Lung (tissue), 17 donors: ENCODE measurements at places on chromosomes 7 and 10.

DNA sequence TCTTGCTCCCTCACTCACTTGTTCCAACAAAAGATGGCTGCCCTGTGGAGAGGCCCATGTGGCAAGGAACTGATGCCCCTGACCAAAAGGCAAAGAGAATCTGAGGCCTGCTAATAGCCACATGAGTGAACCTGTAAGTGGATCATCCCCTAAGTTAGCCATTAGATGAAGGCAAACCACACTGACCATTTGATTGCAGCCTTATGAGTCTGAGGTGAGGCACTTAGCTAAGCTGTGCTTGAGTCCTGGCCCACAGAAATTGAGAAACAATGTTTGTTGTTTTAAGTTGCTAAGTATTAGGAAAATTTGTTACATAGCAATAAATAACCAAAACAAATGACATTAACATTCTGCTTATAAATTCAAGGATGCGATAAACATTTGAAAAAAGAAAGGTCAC is 100.1 kb upstream of the BET1 start:
- DNase-seq: no peak

DNA sequence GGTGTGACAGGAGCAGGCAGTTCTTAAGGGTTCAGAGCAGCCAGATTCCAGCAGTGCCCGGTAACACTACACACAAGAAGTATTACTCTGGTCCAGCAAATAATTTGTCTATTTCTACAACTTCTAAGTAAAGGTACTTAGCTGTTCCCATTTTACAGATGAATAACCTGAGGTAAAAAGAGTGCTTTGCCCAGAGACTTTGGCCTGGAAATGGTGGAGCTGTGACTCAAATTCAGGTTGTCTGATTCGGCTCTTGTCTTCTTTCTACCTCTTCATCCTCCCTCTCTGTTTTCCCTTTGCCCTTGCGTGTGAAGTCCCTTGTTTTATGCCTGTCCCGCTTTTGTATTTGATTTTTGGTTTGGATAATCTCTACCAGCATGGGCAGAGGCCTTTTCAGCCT is 17.1 kb downstream of the SFRP5 start:
- no peak for DNase-seq

DNA sequence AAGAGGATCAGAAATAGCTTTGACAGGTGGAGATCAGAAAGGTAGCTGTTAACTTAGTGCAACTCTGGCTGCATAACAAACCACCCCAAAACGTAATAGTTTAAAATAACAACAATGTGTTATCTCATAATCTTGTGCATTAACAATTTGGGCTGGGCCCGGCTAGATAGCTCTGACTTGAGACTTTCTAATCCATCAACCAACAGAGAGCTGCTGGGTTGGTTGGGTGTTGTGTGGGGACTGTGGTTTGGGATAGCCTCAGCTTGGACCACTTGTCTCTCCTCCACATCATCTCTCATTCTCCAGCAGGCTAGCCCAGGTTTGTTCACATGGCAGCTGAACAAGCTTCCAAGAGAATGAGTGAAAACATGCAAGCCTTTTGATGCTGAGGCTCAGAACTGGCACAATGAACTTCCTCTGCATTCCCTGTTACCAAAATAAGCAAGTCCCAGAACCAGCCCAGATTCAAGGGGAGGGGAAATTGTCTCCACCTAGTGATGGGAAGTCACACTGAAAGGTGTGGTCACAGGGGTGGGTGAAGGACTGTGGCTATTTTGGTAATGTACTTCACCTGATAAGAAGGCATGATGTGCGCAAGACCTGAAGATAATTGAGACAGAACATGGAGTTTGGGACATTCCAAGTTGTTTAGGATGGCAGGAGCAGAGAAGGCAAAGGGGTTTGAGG is 20.4 kb upstream of the ASAH2 start:
- DNase-seq: no peak

- no peak for DNase-seq
These were observed 221.2 kb downstream of the PLXNA4 start for GRCh38 chr7:132355048-132355447.

DNA sequence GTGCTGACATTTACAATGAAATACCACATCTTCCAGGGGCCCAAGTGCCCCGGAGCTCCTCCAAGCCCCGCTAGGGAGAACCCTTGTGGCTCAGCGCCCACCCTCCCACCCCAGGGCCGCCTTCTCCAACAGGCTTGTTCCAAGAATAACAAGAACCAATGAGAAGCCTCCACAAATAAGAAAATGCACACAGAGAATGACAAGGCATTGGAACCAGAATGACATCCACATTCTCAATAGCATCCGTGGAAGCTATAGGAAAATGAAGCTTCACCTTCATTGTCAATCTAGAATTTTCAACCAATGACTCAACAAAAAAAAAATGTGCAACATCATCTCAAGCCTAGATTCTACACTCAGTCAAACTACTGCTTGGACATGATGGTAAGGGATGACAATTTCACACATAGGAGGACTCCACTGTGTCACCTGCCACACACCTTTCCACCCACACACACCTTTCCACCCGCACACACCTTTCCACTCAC is 50.4 kb upstream of the PPP2R2D start:
- no peak for DNase-seq
